Cortex of kidney (tissue), 1 donor: ENCODE measurements at places on chromosomes 2 and 18.

DNA sequence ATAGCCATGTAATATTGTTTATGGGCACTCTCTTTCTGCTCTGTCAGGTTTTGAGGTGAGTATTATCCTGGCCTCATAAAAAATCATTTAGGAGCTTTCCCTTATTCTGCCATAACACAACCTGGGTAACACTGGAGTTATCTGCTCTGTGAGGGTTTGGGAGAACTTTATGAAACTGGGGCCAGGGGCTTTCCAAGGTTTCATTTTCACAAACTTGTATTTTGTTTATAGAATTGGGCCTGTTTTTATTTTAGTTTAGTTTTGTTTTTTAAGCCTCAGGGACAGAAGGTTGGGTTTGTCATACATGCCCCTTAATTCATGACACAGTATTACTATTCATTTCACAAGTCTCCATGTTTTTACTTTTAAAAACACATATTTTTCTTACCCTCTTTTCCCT, 83.5 kb downstream of the IRS1 start:
- no peak for DNase-seq

GRCh38 chr2:171652416-171652785, 34.9 kb upstream of the DYNC1I2 start:
- DNase-seq: no peak

- DNase-seq: no peak
These were observed 31.1 kb upstream of the TTC32 start for GRCh38 chr2:19932928-19933327.

DNA sequence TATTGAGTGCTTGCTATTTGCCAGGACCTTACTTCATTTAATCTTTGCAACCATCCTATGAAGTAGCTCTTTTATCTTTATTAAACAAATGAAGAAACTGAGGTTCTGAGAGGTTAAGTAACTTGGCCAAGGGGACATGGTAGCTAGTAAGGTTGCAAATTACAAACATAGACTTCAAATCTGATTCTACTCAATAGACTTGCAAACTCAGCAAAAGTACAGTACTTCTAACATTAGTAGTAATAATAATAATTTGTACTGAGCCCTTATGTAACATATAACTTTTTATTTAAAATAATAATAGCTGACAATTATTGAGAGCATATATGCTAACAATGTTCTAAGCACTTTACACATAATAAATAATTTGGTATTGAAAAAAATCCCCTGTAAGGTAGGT, 255.7 kb upstream of the ATP5MC3 start:
- DNase-seq: no peak

GRCh38 chr2:54551123-54551756, 95.1 kb downstream of the SPTBN1 start:
- no peak for DNase-seq

- no peak for DNase-seq
These were observed 134.1 kb upstream of the EPAS1 start for GRCh38 chr2:46163098-46163430.

GRCh38 chr2:191351921-191352320, 106.7 kb downstream of the MYO1B start:
- DNase-seq: no peak

- no peak for DNase-seq
These were observed 102.3 kb downstream of the LYPD1 start for GRCh38 chr2:132567682-132568081.
